ENCODE measurements at places on chromosomes 6 and 20.

DNA sequence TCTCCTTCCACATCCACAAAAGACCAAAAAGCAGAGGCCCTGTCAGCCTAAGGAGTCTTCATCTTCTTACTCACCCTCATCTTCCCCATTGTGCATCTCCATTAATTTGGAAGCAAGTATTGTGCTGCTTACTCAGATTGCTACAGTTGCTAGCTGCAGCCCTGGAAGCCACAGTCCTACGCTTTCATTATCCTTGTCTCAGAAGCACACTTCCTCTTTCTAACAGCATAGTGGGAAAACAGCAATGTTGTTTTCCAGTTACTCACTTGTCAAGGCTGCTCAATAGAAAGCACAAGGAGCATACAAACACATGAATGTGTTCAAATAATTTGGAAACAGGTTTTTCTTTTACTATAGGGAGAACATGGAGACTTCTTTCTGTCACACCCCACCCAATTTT is 76.6 kb upstream of the RBM24 start:
- no peak for DNase-seq

- no peak for DNase-seq
These were observed 218.6 kb upstream of the ZFP64 start for GRCh38 chr20:52410182-52410647.

GRCh38 chr6:32087574-32088486 is 21.3 kb downstream of the TNXB start:
- no peak for DNase-seq

DNA sequence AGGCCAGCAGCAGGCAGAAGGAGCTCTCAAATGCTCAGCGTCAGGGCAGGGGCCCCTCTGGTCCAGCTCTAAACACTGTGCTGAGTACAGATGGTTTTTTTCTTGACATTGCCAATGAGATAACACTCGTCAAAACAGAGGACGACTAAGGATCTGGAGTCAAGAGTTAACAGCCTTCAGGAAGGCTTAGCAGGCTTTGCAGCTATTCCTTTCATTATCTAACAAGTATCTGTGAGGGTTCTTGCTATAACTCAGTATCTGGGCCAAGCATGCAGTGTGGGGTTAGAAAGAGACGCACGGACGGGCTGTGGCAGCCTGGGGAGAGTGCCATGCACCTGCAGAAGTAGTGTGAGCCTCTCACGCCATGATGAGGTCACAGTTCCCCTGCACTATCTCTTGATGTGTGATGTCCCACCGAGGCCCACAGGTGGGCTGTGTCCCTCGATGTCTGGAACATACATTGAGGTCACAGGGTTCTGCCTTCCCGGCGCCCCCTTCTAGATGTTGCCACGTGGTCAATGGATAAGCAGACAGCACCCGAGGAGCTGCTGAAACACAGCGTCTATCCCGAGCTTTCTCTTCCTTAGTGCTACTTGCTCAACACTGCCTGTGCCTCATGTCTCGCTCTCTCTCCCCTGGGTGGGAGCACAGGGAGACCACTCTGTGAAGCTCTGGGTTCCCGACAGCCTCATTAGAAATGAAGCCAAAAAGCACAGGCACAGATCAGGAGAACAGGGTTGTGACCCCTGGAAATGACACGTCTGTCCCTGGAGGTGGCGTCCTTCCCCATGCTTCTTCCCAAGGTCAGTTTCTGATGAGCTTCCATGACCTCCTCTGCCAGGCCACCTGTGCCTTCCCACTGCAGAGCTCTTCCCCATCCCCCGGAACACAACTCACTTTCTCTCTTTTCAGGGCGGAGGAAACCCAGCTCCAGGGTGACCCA is 85.5 kb upstream of the RPS6KA2 start:
- DNase-seq = no peak

GRCh38 chr6:70889270-70889669 is 67.6 kb downstream of the B3GAT2 start:
- DNase-seq = no peak

GRCh38 chr6:97052152-97052787 is 127.7 kb downstream of the KLHL32 start:
- DNase-seq = no peak

GRCh38 chr20:32018269-32019155 is 8.3 kb downstream of the CCM2L start:
- DNase-seq = no peak

DNA sequence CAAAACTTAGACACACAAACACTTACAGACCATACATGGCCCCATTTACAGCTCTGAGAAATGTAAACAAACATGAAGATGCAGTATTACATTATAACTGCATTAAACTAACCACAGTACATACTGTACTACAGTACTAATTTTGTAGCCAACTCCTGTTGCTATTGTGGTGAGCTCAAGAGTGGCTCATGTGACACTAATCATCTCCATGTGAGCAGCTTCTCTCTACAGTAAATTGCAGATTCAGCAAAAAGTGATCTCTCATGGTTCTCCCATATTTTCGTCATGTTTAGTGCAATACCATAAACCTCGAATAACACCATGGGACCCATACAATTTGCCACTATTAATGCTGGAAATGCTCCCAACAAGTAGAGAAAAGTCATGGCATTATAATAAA is 860.4 kb downstream of the EPHA7 start:
- no peak for DNase-seq

- no peak for DNase-seq
These were observed 72.2 kb downstream of the RIN2 start for GRCh38 chr20:19830211-19830785.
